ENCODE measurements at places on chromosomes 4 and X. TPM values are rescaled to one million over a fixed set of nuclear protein-coding genes. Genes with fewer than 3 reads are reported as not detected.

GRCh38 chr4:138773321-138773720, 242.3 kb upstream of the NOCT start:
- no peak for DNase-seq

GRCh38 chrX:144253356-144253755, 369.5 kb downstream of the UBE2NL start:
- DNase-seq: no peak

- DNase-seq: no peak
Observed at GRCh38 chr4:169136330-169136729, 126.3 kb upstream of the CBR4 start.

GRCh38 chr4:25320773-25321172, 8.2 kb downstream of the ZCCHC4 start:
- DNase-seq: peak; percentile 44

Gene GUCY1B1
- total RNA-seq: 35.6 TPM

Gene GPR34
- not detected for total RNA-seq

DNA sequence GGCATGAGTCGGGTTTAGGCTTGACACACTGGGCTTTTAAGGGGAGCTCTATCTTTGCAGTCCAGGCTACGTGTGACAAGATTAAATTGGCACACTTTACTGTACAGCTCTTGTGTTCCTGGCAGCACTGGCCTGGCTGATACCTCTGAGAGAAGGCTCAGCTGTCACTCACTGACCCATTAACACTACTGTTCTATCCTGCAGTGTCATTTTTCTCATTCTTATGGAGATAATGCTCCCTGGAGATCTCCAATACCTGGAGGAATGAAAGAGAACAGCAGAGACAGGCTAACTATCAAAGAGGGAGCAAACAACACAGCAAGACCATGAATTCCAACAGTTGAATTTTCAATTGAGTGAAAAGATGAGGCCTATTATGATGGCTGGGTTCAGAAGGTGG, 1.7 kb upstream of the PDHA2 start:
- DNase-seq: no peak

- no peak for DNase-seq
Observed at GRCh38 chr4:71732066-71732465, 51.8 kb downstream of the GC start.

DNA sequence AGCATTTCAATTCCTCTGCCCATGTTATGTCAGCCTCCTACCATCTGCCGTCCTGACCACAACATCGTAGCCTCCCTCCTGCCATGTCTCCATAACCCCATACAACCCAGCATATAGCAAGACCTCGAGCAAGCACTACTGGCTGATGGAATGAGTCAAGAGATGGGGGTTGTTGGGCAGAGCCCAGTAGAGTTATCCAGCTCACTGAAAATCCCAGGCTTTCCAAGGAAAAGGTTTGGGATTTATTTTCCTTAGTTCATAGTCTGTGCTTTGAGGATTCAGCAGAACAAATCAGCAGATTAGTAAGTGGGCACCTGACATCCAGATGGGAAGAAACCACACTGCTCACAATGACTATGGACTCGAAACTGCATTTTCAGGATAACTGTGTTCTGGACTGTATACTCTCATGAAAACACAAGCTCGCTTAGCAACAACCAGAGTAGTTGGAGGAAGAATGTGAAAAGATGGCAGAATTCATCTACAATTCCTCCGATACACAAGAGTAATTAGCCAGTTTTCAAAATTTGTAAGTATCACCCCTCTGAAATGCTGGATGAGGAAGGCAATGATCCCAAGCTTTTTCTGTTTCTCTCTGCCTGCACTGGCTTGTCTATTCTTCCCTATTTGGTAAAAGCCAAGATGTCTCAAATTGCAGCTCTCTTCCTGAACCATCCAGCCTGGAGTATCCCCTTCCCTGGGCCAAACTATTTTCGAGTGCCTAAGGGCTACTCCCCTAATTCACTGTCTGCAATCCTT, 186.2 kb upstream of the TBL1X start:
- DNase-seq: no peak

DNA sequence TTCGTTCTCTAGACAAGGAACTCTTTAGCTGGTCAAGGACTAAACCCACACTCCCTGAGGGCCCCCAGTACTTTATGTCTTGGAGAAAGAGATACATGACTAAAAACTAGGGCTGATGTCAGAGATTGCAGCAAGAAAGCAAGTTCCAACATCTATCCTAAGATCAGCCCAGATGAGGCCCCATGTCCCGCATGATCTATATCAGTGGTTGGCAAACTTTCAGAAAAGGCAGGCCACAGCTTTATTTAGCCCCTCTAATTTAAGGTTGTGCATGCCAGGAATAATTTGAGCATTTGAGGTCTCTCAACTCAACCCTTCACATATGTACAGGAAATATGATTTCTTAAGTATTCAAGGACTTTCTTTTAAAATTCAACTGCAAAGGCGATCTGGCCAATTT, 44.1 kb upstream of the FRMD7 start:
- no peak for DNase-seq

Gene SPANXC
- total RNA-seq: not detected

DNA sequence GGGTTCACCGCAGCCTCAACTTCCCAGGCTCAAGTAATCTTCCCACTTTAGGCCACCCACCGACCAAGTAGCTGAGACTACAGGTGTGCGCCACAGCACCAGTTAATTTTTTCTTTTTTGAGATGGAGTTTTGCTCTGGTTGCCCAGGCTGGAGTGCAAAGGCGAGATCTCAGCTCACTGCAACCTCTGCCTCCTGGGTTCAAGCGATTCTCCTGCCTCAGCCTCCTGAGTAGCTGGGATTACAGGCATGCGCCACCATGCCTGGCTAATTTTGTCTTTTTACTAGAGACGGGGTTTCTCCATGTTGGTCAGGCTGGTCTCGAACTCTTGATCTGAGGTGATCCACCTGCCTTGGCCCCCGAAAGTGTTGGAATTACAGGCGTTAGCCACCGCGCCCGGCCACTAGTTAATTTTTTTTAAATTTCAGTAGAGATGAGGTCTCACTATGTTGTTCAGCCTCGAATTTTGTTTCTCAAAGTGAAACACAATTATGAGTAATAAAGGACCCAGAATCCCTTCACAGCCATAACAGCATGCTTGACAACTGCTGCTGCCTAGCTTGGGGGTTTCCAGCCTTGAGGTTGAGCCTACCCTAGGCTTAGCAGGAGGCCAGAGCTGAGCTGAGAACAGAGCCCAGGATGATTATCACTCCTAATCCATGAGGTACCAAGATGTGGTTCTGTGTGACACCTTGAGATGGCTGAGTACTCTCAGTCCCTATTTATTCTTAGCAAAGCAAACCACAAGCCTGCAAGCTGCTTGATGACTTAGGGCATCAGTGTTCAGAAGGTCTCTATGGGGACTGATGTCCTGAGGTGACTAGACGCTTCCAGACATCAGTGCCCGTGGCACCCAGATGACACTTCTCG, 41.6 kb upstream of the NKRF start:
- no peak for DNase-seq

DNA sequence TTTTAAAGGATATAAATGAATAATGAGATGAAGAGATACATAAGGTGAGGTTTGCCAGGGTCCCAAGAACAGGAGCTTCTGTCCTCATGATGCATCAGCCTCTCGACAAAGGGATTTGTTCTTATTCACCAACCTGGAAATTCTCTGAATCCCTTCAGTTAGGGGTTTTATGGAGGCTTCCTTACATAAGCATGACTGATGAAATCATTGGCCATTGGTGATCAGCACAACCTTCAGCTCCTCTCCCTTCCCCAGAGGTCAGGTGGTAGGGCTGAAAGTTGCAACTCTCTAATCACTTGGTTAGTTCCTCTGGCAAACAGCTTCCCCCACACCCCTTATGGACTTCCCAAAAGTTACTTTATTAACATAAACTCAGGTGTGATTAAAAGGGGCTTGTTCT, 222.0 kb downstream of the SPRY1 start:
- DNase-seq: no peak

Gene CXCL11
- not detected for total RNA-seq

GRCh38 chrX:153226344-153227185, 47.5 kb downstream of the MAGEA1 start:
- DNase-seq: peak; percentile 94

DNA sequence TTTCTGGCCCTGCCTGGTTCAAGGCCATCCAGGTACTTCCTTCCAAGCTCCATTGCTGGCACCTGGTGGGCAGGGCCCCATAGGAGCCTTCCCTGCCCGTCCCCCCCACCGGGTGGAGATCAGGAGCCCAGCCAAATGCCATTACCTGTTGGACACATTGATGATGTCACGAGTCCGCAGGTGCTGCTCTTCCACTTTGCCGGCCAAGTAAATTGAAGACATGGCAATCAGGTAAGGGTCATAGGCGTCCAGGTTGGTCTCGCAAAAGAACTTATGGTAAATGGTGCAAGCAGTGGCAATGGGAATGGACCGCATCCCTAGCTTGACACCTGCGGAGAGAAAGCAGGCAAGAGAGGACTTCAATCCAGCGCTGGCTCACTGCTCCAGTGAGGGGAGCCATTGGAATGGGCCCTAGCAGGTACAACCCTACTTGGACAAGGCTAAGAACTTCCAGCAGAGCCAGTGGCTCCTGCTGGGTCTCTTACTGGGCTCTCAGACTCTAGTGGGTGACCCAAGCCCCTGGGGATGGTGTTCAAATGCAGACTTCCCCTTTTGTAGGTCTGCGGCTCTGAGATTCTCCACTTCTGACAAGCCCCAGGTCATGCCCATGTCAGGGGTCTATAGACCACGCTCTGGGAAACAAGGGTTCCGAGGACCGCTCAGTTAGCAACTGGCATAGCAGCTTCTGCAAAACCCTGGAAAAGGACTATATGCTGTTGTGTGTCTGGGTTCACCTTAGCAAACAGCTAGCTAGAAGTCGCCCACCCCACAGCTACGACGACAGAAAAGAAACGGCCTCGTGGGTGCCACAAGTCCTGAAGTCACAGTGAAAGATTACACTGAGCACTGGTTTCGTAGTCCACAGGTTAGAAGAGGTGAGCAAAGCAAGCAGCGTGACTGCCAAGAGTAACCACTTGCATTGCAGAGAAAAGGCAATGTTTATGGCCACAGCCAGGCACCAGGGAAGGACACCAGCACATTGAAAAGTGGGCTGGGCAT, 2.8 kb downstream of the CCNQ start:
- no peak for DNase-seq

DNA sequence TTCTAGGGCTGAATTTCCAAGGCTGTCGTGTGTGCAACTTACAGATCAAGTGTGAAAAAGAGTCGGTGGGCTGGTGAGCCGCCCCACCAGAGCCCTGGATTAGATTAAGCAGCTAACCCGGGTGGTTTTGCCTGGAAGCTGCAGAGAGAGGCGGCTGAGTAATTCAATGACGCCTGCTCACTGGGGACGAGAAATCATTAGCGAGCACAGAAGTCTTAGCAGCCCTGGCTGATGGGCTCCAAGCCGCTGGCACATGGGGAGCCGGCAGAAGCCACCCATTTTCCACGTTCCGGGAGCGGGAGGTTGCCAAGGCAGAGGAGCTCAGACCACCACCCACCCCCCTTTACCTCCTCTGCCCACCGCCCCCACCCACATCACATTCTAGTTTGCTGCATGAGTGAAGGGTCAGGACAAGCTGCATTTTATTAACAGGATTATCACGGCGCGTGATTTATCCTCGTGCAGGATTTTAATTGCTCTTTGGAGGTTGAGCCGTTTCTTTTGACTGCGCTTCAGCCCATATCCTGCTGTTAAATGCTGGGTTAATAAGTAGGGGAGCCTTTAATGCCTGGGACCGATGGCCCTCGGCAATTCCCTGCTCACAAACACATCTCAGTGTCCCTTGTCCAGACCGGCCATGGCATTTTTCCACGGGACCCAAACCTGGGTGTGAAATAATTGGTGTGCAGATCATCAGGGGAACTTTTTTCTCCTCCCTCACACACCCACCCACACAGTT, 19.1 kb downstream of the BCOR start:
- DNase-seq: no peak

- no peak for DNase-seq
Observed at GRCh38 chr4:109499513-109499912, 60.5 kb upstream of the MCUB start.

DNA sequence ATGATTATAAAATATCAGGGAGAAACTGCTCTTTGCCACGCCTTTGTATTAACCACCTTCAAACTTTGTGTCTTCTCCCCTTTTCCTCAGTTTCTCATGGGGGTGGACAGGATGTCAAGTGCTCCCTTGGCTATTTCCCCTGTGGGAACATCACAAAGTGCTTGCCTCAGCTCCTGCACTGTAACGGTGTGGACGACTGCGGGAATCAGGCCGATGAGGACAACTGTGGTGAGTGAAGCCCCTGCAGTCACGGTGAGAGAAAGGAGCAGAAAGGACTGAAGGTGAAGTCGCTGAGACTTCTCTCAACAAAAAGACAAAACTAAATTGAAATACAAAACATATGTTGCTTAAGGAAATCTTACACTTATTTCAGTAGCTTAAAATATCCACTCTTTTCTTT, 50.9 kb downstream of the RXFP1 start:
- no peak for DNase-seq

DNA sequence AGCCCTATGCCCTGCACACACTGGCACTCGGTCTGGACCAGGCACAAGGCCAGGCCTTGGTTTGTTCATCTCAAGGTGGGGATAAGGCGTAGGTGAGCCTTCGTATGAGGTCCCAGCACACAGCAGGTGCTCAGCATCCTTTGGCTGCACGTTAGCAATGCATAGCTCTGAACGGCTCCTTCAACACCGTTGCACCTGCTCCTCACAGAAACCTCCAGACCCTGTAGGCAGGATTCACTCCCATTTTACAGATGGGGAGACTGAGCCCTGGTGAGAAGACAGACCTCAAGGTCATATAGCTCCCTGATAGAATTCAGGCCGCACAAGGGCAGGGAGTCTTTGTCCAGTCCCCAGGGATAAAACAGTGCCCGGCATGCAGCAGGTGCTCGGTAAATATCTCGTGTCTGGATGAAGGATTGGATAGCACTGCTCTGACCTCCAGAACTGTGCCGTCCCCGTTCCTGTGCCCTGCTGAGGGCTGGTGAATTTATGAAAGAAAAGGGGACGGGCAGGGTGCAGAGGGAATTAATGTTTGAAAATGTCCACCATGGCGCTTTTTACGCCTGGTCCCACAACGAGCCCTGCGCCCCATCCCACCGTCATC, 2.4 kb downstream of the PPP2R2C start:
- DNase-seq: no peak

GRCh38 chr4:677431-678293, 3.3 kb downstream of the MYL5 start:
- no peak for DNase-seq

DNA sequence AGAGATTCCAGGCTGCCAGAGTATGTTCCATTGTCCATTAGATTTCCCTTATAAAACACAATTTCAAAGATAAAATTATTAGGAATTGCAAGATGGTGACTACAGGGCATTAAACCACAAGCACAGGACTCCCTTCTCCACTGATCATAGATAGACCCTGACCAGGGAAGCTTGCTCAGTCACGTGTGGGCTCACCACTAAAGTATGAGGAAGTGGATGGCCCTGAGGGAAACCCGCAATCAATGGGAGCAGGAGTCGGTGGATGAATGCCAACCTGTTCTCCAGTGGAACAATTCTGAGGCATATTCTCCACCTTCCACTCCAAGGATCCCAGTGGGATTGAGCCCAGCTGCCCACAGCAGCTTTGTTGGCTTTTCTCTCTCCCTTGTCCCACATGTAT, 515.7 kb downstream of the BCOR start:
- no peak for DNase-seq

Measured in Caki2 (cell line).